Amniotic stem cell (primary cell): ENCODE measurements at places on chromosomes 3 and 15.

- no peak for DNase-seq
Observed at GRCh38 chr15:79973456-79974195, 2.6 kb upstream of the BCL2A1 start.

- no peak for DNase-seq
Observed at GRCh38 chr3:191352014-191352413, 21.7 kb upstream of the UTS2B start.

- no peak for DNase-seq
Observed at GRCh38 chr3:172766241-172766640, 15.7 kb downstream of the ECT2 start.

DNA sequence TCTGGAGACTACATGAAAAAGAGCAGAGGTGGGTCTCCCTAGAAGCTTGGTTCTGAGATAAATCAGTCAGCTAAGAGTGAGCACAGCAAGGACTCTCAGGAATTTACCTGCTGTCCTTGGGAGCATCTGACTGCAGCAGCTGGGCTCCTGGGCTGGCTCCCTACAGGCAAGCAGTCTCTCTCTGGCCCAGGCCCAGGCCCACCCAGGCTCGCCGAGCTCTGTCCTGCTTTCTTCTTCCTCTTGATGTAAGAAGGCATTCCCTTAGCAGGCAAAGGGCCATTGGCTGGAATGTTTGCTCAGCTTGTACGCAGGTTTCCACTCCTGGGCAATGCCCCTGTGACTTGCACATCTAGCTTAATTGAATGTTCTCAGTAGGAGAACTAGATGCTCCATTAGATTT lies 4.3 kb upstream of the RBP2 start:
- no peak for DNase-seq

DNA sequence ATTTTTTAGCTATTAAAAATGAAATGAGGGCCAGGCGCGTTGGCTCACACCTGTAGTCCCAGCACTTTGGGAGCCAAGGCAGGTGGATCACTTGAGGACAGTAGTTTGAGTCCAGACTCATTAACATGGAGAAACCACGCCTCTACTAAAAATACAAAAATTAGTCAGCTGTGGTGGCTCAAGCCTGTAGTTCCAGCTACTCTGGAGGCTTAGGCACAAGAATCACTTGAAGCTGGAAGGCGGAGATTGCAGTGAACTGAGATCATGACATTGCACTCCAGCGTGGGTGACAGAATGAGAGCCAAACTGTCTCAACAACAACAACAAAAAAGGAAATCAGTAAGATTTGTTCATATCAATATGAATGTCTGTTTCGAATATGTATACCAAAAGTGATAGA lies 517.1 kb downstream of the ROBO1 start:
- no peak for DNase-seq

GRCh38 chr15:76988867-76989780 lies 5.8 kb upstream of the PSTPIP1 start:
- DNase-seq, result no peak
